Kasumi-1 (cell line): ENCODE measurements at places on chromosomes 16 and 17.
A peak's percentile ranks its signal among the peaks of the same experiment; 100 is the strongest.

GRCh38 chr17:77388384-77389306, 247.9 kb downstream of the SEC14L1 start:
- no peak for DNase-seq

- DNase-seq: no peak
These were observed 6.0 kb downstream of the STAT5B start for GRCh38 chr17:42270170-42270535.

DNA sequence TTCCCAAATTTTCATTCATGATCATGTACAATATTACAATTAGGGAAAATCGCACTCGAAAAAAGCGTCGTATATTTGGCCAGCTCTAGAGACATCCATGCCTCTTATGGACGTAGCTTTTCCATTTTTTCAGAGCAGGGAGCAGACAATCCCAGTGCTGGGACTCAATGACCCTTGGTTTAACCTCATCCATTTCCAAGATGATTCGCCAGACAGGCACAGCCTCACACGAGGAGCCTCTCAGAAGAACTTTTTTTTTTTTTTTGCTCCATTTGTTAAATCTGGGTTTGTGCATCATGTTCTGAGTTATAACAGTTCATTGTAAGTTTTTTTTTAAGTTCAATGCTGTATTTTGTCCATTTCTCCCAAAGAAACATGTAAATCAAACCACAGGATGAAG, 92.1 kb downstream of the ZDHHC7 start:
- DNase-seq: no peak

GRCh38 chr16:17038415-17038814, 432.3 kb downstream of the XYLT1 start:
- no peak for DNase-seq

DNA sequence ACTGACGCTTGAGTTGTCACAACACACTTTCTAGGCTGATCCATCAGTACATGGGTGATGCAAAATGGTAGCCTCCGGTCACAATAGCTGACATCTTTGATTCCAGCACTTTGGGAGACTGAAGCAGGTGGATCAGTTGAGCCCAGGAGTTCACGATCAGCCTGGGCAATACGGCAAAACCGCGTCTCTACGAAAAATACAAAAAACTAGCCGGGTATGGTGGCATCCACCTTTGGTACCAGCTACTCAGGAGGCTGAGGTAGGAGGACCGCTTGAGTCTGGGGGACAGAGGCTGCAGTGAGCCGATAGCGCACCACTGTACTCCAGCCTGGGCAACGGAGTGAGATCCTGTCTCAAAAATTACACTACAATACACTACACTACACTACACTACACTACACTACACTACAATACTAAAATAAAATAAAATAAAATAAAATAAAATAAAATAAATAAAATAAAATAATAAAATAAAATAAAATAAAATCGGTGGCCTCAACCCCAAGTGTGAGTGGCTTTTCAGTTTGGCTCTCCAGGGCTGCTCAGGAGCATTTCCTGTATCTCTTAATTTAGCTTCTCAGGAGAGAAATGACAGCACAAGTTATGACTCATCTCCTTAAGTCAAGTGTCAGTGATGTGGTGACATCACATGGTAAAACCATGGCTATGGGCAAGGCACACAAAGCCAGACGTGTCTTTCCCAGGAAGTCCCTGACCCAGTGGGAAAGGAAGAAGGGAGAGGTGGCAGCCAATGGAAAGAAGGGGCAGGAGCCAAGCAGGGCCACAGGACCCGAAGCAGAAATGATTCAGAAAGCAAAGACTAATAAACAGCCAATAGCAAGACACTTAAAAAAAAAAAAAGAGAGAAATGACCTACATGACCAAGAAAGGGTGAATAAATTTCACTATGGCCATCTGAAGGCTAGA, 75.3 kb upstream of the TBC1D3K start:
- DNase-seq: peak; percentile 63

- DNase-seq: no peak
These were observed 72.2 kb upstream of the METTL9 start for GRCh38 chr16:21526923-21527807.

DNA sequence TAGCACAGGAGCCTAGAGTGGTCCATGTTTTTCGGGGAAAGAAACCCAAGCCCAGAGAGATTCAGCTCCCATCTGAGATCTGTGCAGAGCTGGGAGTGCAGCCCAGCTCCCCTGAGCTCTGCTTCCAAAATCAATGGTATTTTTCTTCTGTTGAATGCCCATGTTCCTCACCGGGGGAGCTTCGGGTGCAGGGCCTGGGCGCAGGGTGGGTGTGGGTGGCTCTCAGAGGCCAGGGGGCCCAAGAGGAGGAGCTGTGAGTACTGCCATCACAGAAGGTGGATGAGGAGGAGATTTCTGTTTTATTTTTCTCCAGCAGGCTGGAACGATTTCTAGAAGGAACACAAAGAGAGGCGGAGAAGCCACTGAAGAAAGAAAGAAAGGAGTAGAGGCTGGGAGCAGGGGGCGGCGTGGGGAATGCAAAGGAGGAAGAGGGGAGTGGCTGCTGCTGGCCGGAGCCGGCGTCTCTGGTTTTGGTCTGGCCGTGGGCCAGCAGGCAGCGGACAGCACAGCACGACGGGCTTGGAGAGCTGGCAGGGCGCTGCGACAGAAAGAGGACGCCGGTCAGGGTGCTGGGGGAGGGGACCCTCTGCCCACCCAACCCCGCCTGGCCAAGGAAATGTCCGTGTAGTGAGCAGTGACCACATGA, 76.2 kb upstream of the KSR1 start:
- DNase-seq: no peak

- DNase-seq: no peak
These were observed 10.0 kb upstream of the SLC4A1 start for GRCh38 chr17:44277976-44278375.

DNA sequence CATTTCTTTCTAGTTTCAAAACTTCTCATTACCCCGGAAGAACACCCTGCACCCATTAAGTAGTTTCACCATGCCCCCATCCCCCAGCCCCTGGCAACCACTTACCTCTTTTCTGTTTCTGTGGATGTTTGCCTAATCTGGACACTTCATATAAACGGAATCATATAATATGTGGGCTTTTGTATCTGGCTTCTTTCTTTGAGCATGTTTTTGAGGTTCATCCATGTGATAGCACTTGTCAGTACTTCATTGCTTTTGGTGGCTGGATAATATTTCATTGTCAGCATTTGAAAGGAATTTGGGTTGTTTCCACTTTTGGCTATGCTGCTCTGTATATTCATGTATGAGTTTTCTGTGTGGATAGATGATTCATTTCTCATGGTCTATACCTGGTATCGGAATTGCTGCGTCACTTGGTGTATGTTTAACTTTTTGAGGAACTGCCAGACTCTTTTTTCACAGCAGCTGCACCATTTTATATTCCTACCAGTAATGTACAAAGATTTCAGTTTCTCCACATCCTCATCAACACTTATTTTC, 30.0 kb upstream of the SLC5A10 start:
- no peak for DNase-seq

GRCh38 chr17:64309710-64310109, 46.6 kb upstream of the TEX2 start:
- DNase-seq: no peak

DNA sequence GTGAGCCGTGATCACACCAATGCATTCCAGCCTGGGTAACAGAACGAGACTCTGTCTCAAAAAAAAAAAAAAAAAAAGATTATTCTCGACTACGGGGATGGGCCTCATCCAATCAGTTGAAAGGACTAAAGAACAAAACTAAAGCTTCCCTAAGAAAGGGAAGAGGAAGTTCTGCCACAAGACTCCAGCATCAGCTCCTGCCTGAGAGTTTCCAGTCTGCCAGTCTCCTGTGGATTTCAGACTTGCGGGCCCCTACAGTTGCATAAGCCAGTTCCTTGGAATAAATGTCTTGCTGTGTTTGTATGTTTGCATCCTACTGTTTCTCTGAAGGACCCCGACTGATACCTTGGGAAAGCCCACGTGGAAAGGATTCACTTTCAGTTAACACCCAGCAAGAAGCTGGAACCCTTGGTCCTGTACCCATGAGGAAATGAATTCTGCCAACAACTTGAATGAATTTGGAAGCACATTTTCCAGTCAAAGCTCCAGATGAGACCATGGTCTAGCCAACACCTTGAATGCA, 26.3 kb upstream of the FZD2 start:
- DNase-seq: peak; percentile 29

DNA sequence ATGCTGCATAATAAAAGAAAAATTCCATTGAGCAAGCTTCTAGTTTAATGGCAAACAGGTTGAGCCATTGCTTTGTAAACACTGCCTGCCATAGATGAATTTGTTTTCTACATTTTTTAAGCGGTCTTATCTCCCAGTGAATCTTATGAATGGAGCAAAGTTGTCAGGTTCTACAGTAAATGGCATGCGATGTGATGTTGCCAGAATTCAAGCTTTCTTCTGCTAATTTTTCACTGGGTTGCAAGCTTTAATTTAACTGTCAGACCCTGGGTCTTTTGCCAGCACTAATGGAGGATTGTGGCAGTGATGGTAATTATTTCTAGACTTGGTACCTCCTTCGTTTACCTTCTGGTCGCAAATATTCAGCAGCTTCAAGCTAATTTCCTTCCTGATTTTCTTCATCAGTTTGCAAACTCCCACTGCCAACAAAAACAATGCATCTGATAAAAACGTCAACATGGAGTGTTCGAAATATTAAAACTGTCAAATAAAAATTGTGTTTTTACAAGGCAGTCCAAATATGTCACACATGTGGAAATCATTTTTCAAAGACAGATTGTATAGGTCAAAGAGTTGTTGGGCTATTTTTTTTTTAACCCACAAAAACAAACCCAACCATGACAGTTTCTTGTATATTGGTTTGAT, 274.2 kb upstream of the ERCC4 start:
- DNase-seq: no peak

- no peak for DNase-seq
These were observed 5.1 kb downstream of the FOXF1 start for GRCh38 chr16:86515413-86515776.

DNA sequence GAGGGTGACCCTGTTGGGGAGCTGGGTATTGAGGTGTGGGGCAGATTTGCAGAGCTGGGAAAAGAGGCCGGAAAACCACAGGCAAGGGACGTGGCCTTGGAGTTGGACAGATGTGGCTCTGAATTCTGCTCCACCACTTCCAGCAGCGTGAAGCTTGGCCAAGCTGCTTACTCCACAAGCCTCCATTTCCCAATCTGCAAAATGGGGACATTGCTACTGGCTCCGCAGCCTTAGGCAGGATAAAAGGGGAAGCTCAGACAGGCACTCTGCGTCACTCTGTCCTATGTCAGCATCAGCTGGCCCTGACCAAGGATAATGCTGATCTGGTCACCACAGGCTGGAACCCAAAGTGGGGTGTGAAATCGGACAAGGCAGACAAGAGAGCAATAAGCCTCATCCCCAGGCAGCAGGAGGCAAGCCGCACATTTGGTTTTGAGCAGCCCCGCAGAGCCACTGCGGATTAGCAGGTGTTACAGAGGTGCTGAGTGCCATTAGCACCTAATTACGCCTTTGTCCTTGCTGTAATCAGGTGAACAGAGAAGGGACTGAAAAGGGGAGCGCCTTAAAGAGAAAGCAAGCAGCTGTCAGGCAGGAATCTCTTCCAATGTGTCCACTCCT, 54.8 kb downstream of the SDK2 start:
- no peak for DNase-seq

DNA sequence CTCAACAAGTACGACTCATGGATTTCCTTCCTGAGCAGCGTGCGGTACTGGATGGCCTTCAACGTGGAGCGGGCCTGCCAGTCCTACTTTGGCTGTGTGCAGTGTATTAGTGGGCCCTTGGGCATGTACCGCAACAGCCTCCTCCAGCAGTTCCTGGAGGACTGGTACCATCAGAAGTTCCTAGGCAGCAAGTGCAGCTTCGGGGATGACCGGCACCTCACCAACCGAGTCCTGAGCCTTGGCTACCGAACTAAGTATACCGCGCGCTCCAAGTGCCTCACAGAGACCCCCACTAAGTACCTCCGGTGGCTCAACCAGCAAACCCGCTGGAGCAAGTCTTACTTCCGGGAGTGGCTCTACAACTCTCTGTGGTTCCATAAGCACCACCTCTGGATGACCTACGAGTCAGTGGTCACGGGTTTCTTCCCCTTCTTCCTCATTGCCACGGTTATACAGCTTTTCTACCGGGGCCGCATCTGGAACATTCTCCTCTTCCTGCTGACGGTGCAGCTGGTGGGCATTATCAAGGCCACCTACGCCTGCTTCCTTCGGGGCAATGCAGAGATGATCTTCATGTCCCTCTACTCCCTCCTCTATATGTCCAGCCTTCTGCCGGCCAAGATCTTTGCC, 9.0 kb downstream of the HAS3 start:
- no peak for DNase-seq

GRCh38 chr16:20822521-20823325, 16.4 kb downstream of the REXO5 start:
- peak; percentile 46 for DNase-seq

GRCh38 chr16:56041556-56042140, 149.6 kb upstream of the GNAO1 start:
- no peak for DNase-seq

- DNase-seq: no peak
These were observed at the start of gene ST6GALNAC2 for GRCh38 chr17:76585649-76586593. ST6GALNAC2 (minus strand) TSS chr17:76585860; CDS start chr17:76585808, 52 bp downstream.
